GM13976 (cell line): ENCODE measurements at places on chromosomes 12 and 14.
A peak's percentile ranks its signal among the peaks of the same experiment; 100 is the strongest.

- no peak for DNase-seq
These were observed 1170.7 kb downstream of the BCL11B start for GRCh38 chr14:98101323-98101722.

- DNase-seq, result no peak
These were observed 546.5 kb upstream of the MIS18BP1 start for GRCh38 chr14:45799511-45799910.

DNA sequence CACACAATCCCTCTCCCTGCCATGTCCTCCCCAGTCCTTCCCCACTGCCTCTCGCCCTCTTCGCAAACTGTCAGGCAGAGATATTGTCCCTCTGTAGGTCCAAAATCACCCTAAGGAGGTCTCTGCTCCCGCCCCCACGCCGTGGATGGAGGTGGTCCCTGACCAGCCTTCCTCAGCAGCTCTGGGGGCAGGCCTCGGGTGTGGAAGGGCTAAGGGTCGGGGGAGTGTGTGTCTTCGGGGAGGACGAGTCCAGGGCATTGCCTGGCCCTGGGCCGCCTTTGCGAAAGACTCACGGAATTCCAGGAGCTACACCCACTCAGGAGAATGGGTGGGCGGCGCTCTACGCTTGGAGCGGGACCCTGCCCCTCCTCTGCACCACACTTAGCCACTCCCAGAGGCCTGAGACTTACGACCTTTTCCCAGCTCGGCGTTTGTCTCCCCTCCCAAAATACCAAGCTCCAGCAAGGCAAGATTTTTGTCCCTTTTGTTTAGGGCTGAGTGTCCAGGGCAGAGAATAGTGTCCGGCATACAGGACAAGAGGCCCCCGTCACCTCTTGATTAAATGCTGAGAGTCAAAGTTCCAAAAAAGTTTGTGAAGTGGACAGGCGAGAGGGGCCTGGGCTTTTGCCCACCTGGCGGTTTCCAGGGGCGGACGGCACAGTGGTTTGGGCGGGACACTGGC lies 881 bp downstream of the PYGL start:
- DNase-seq, result peak; percentile 33

- no peak for DNase-seq
These were observed 2.2 kb downstream of the TMEM106C start for GRCh38 chr12:47965581-47965980.

DNA sequence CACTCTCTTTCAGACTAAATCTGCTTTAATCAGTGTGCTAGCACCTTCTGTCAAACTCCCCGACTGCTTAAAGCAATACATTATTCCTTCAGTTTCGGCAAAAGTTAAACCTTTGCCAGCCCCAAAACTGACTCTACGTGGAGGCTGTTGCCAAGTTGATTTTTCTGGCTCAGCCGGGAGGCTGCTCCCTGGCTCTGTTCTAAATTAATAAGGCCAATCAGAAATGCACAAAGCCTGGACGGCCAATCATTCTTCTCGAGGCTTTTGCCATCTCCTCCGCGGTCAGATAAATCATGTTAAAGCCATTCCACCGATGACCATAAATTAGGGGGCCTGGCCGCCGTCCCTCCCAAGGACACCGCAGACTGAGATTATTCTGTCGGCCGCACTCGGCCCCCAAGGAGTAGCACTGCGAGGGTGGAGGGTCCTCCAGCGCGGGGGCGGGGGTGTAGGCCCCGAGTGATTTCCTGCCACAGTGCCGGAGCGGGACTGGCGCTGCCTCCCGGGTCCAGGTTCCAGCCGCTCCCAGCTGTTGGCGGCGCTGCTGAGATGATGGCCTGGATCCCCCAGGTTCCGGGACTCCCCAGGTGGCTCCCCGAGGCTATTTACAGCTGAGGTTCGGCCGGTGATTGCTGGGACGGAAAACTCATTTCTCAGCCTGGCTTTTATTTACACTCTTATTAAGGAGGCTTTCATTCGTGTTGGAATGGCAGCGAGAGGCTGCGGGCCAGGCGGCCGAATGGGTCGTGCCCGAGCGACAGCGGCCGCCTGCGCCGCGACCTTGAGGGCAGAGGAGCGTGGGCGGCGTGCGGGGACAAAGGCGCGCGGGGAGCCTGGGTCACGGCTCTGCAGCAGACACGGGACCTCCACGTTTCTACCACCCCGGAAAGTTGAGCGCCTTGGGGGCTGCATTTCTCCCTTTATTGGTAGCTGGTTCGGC lies 165.1 kb downstream of the MON2 start:
- peak; percentile 78 for DNase-seq

DNA sequence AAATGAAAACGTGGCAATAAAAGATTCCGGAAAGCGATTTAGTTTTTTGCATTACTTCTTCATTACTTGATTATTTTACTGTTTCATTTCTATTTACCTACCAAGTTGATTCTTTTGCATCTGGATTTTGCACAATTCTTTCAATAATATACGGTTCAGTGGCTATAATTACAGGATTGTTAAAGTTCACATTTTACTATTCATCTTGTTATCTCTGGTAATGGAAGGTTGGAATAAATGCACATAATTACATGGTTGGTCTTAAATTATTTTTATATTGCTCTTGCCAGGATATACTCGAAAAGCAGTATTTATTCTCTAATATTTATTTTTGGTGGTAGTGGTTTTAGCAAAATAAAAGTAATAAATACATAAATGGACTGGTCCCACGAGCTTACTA lies 837.9 kb downstream of the DIO2 start:
- DNase-seq, result no peak

DNA sequence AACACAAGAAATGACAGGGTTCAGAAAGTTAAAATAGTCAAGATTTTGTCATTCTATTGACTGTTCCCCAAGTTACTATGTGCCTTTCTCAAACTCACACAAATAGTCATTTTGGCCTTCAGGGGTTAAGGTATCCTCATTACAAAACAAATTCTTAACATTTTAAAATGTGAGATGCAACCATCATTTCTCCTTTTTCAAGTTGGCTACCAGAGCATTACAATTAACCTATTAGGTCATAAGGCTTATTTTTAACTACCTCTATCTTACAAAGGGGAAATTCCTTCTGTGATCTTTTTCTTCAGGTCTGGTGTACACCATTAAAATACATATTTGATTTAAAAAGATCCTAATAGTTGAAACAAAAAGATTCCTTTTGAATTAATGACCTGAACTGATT lies 61.2 kb downstream of the SLC38A1 start:
- no peak for DNase-seq

DNA sequence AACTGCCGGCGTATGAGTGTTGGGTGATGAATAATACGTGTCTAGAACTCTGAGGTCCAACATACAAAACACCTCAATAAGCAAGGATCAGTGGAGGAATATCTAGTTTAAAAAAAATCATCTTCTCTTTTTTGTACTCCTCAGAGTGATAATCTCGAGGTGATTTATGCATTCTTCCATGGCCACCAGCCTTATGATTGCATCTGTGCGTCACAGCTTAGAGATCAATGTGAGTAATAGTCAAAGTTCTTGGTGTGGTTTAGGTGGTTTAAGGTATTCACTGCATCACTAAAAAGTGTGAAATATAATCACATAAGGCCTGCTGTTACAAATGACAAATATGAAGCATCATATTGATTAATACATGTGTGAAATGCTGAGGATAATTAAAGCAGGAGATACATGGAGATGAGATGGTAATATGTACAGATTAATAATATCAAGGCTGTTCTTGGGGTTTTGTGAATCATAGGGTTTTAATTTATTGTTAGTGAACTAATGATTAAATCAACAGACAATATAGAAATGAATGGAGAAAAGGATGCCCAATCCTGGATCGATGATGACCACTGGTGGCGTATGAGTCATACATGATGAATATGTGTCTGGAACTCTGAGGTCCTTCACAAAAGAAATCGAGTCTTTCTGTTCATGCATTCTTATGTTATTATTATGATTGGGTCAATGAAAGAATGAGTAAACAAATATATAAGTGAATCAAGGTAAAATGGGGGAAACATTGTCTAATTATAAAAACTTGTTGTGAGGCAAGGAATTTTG lies 68.8 kb upstream of the RTL1 start:
- DNase-seq, result no peak

- no peak for DNase-seq
These were observed 11.4 kb upstream of the RNF34 start for GRCh38 chr12:121388421-121388981.

DNA sequence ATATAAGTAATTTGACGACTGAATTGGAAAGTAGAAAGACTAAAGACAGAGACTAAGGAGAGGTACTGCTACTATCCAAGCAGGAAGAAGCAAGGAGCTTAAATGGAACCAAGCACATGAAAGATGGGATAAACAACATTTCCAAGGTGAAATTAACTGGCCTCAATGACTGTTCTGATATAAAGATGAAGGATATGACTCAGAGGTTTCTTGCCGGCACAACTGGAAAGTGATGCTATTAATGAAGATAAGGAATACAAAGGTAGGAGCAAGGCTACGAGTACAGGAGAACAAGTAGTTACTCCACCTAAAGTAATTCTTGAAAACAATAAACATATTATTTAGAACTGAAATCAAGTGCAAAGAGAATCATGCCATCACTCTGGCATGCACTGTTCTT lies 6.4 kb downstream of the SNX6 start:
- DNase-seq, result no peak

GRCh38 chr12:90084018-90084417 lies 375.4 kb upstream of the ATP2B1 start:
- no peak for DNase-seq

DNA sequence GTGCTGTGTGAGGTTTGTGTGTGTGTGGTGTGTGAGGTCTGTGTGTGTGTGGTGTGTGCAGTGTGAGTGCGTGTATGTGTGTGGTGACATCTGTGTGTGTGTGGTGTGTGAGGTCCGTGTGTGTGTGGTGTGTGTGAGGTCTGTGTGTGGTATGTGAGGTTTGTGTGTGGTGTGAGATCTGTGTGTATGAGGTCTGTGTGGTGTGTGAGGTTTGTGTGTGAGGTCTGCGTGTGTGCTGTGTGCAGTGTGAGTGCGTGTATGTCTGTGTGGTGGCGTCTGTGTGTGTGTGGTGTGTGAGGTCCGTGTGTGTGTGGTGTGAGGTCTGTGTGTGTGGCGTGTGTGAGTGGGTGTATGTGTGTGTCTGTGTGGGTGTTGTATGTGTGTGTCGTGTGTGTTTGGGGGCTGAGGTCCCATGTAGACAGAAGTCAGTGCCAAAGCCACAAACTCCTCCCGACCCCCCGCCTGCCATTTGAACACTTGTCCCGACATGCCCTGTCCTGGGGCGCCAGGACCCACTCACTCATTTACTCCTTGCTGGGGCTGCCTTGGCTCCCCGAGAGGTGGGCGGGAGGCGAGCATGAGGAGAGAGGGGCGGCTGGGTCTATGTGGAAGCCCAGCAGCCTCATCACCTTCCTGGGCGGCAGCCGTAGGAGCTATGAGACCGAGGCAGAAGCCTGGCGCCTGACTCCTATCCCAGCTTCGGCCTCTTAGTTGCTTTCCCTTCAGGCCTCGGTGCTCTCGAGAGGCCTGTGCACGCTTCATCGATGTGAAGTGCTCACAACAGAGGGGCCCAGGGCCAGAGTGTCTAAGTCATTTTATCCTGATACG lies 20.5 kb downstream of the RILPL1 start:
- no peak for DNase-seq

DNA sequence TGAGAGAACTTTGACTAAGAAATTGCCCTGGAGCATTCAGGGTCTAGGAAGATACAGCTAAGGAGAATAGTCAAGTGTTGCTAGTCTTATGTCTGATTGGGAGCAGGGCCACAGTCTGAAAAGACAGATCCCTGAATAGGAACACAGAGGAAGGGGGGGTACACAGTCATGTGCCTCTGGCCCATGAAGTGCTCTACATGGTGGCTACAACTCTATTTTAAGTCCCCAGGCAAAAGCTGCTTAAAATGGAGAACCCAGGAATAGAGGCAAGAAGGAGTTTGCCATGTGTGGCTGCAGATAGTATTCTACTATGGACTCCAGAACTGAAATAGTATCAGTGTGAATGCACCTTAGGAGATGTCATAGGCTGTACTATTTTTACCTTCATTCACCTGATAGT lies 118.0 kb upstream of the NPAS3 start:
- no peak for DNase-seq

- no peak for DNase-seq
These were observed 37.8 kb upstream of the PPP1CC start for GRCh38 chr12:110780448-110780847.

DNA sequence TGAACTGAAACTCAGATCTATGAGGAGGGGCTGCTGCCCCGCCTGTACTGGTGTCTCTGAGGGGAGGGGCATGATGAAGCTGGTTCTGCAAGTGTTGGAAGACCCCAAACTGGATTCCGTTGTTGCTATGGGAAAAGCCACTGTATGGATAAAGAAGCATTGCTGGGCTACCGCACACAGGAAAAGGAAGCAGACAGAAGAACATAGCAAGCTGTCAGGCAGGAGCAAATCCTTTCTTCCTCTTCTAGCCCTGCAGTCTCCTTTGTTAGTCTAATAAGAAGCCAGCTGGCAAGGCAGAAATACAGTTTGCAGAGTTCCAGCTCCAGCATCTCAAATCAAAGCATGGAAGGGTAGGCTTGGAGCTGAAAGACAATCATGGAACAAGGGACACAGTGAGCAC lies 26.3 kb upstream of the NR1H4 start:
- no peak for DNase-seq

GRCh38 chr12:93612776-93613175 lies 40.3 kb downstream of the SOCS2 start:
- DNase-seq, result no peak

GRCh38 chr14:38233218-38233617 lies 22.7 kb downstream of the CLEC14A start:
- no peak for DNase-seq

DNA sequence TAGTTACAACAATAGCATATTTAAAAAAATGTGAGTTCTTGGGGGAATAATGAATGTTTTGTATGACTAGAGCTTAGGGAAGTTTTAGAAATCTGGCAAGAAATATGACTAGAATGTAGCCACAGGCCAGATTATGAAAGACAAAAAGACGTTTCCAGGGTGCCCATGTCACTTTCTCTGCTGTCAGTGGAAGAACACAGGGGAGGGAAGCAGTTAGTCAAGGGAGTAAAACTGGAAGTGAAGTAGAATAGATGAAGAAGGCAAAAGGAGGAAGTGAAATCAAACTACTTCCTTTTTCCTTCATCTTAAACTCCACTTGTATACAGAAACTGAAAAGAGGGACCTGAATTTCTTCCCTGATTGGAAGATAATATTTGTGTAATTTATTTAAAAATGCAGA lies 81.2 kb upstream of the ATP2B1 start:
- peak; percentile 21 for DNase-seq

GRCh38 chr12:70264067-70264867 lies 21.0 kb downstream of the CNOT2 start:
- DNase-seq, result no peak

- DNase-seq, result no peak
These were observed 75.0 kb upstream of the FZD10 start for GRCh38 chr12:130087222-130087621.

GRCh38 chr12:108181095-108181454 lies 52.0 kb downstream of the WSCD2 start:
- DNase-seq, result no peak

GRCh38 chr12:2813214-2814185 lies 1.0 kb downstream of the ITFG2 start:
- DNase-seq, result peak; percentile 73
